Stimulated activated CD4-positive, alpha-beta T cell treated with anti-CD3 and anti-CD28 coated beads, Interleukin-4, amount 100 ng/mL, for 1 hour (primary cell): ENCODE measurements at places on chromosomes 11 and 22.
A peak's percentile ranks its signal among the peaks of the same experiment; 100 is the strongest.

GRCh38 chr22:49133541-49133940 is 694.1 kb downstream of the BRD1 start:
- DNase-seq: no peak

GRCh38 chr11:16058671-16059070 is 297.7 kb downstream of the SOX6 start:
- no peak for DNase-seq

- DNase-seq: no peak
Measured at GRCh38 chr22:28819253-28820096, 19.1 kb upstream of the XBP1 start.

GRCh38 chr11:9528573-9529333 is 44.7 kb upstream of the WEE1 start:
- DNase-seq: no peak

DNA sequence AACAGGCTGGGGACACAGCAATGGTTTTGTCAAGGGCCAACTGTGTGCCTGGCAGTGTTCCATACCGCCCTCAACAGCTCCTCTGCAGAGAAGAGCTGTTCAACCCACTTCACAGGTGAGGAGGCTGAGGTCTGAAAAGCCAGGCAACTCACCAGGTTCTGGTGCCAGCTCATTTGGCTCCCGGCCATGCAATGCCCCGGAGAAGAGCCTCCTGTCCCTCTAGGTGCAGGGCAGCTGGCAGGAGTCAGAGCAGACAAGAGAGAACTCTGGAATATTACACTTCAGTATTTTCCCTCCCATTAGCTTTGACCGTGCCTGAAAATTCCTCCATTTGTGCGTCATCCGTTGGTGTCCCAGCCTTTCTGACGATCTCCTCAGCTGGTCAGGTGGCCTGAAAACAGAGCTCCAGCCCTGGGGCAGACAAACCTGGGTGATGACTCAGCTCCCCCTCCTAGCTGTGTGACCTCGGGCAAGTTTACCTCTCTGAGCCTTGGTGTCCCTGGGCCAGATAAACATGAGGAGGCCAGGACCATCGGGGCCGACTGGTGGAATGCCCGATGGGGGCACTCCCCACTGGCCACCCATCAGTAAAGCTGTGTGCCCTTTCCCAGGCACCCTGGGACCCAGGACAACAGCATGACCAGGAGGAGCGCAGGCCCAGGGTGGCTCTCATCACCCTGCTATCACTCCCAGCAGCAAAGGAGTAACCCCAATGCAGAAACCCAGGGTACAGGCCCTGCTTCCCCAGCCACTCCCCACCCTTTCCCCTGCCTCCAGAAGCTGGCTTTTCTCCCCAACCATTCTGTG is 9.6 kb upstream of the C1QTNF6 start:
- no peak for DNase-seq

- DNase-seq: no peak
Measured at GRCh38 chr11:43359422-43359818, 700 bp downstream of the TTC17 start.

GRCh38 chr22:47540011-47540410 is 777.6 kb downstream of the TBC1D22A start:
- no peak for DNase-seq

GRCh38 chr11:120932305-120932915 is 91.5 kb upstream of the TBCEL start:
- DNase-seq: no peak

- DNase-seq: no peak
Measured at GRCh38 chr22:40310081-40310767, 36.1 kb upstream of the ADSL start.

DNA sequence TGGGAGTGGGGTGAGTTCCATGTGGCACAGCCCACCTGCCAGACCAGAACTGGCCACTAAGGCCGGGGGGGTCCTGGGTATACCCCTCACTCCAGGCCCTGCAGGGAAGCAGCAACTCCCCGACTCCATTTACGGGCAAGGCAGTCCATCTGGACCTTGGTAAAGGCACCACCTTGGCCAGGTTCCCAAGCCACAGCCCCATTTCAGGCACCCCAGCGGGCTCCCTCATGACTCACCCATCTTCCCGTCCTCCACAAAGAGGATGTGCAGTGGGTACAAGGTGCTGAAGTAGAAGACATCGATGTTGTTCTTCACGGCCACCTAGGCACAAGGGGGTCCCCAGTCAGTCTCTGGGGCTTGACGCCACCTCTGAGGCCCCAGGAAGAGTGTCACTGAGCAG is 15.7 kb upstream of the RASL10A start:
- DNase-seq: no peak

DNA sequence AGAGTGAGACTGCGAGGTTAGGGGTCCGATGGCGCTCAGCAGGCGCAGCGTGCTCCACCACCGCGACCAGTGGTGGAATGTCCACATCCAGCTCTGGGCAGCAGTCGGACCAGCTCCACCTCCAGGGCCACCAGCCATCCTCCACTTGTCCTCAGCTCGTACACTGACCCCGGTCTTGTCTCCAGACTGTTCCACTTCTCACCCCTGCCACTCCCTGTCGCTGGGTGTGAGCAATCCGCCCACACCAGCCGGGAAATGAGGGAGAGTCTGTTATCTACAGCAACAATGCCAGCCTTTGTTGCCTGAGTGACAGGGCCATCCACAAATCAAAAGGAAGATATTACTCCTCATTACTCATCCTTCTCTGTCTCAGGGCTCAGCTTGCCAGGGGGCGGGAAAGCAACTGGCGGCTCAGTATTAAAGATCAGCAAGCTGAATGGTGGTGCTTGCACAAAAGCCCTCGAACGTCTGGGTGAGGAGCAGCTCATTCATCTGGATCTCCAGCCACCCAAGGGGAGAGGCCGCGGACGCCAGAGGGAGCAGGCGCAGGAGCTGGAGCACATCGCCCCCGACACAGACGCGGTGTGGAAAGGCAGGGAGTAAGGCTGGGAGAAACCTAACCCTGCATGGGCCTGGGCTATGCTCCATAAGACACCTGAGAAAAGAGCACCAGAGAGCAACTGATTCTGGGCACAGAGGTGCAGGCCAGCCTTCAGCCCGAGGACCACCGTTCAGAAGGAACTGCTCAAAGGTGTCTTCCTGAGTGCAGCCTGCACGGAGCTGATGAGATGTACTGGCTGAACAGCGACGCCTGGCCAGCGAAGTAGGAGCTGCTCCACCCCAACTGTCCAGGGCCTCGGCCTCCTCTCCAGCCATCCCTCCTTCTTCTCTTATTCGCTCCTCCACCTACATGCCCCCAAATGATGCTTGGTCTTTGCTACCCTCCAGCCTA is 21.9 kb downstream of the IGSF9B start:
- no peak for DNase-seq

DNA sequence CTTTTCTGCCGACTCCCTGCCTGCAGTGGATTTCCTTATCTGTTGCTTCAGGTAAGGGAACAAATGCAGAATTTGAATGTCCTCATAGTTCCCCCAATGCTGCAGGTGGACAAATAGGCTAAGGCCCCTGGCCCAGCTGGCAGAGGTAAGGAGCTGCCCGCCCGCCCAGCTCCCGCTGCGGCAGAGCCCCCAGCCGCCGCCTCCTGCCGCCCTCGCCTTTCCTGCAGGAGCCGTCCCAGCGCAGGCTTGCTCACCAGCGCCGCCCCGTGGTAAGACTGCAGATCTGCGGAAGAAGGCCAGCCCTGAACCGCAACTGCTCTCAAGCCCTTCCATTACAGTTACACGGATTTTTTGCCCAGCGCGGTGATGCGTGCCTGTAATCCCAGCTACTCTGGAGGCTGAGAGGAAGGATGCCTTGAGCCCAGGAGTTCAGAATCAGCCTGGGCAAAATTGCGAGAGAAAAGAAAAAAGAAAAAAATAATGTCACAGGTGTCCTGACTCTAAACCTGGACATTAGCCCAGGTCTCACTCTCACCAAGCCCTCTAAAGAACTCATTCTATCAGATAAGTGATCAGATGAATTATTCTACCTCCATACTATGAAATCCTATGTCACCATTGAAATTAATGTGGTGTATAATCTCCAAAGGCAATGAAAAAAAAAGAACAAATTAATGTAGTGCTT is 51.2 kb upstream of the EMID1 start:
- peak; percentile 62 for DNase-seq

DNA sequence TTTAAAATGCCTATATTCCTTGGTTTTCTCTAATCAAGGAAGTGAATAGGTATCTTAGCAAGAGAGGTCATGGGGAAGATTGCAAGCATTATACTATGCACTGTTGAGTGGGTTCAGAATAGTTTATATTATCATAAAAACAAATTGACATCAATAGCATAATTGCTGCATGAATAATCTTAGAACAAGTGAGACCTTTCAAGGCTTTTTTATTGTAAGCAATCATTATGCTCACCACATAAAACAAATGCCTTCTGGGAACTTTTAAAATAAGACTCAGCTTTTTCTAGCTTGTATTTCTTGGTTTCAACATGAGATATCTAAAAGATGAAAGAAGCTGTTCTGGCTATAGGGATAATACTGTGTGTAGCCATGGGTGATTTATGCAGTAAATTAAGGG is 135.6 kb upstream of the ZC3H12C start:
- DNase-seq: no peak

GRCh38 chr11:119859684-119860083 is 130.7 kb upstream of the NECTIN1 start:
- no peak for DNase-seq

DNA sequence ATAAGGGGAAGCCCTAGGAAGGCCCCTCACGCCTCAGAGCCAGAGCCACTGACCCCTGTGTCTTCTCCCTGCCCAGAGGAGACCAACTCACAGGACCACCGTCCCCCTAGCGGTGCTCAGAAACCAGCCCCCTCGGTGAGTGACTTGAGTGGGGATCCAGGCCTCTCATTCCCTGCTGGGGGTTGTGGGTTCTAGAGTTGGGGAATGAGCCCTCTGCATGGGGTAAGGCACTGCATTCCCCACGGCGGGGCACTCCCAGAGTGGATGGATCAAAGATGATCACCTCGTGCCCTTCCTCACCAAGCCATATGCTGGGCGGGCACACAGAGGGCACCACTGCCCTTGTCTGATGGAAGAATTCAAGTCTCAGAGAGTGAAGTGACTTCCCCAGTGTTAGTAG is 39.7 kb downstream of the ZC3H7B start:
- no peak for DNase-seq

DNA sequence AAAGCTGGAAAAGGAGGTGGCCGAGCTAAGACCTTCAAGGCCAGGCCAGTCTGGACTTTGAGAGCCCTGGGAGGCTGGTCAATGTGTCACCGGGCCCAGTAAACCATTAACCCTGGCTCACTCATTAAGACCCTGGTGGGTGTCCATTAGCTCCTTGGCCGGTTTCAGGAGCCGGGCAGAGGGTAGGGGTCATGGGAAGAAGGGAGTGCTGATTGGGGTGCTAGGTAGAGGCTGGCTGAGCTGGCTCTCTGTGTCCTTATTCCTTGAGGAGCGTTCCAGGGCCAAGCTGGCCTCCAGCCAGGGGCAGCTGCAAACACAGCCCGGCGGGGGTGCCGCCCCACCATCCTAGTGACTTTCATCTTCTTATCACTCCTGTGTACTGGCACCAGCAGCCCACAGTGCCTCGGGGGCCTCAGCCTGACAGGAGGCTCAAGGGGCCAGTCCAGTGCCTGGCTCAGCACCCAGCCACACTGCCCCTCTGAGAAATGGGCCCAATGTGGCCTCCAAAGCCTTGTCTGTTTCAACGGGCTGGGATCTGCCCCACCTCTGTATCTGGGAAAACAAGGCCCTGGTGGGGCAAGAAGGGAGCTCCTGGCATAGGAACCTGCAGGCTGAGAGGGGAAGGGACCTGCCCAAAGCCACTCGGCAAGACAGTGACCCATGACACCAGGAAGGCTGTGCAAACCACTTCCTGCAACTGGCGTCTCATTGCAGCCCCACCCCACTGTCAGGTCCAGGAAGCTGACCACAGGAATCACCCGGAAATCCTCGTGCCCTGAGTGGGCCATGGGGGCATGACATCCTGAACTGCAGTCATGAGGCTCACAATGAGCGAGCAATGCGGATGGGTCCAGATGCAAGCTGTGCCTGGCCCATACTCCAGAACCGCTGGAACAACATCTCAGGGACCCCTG is 15.1 kb upstream of the RGL4 start:
- DNase-seq: no peak

- DNase-seq: peak; percentile 99
Measured at GRCh38 chr11:123062158-123062891, 389 bp upstream of the HSPA8 start.

DNA sequence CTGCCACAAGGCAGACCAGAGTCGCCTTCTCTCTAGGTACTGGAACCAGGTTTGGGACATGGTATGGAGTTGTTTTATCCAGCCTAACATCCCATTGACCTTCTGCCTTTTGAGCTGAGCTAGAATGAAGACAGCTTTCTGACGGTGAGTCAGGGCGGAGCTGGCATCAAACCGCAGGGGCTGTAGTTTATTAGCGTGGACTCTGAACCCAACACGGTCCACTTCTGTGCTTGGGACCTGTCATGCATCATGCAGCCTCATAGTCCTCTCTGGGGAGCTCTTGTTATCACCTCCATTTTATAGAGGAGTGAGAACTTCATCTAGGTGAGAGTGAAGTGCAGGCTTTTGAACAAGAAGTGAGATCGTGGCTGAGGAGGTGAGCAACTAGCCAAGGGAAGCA is 8.3 kb downstream of the GAL3ST1 start:
- no peak for DNase-seq

DNA sequence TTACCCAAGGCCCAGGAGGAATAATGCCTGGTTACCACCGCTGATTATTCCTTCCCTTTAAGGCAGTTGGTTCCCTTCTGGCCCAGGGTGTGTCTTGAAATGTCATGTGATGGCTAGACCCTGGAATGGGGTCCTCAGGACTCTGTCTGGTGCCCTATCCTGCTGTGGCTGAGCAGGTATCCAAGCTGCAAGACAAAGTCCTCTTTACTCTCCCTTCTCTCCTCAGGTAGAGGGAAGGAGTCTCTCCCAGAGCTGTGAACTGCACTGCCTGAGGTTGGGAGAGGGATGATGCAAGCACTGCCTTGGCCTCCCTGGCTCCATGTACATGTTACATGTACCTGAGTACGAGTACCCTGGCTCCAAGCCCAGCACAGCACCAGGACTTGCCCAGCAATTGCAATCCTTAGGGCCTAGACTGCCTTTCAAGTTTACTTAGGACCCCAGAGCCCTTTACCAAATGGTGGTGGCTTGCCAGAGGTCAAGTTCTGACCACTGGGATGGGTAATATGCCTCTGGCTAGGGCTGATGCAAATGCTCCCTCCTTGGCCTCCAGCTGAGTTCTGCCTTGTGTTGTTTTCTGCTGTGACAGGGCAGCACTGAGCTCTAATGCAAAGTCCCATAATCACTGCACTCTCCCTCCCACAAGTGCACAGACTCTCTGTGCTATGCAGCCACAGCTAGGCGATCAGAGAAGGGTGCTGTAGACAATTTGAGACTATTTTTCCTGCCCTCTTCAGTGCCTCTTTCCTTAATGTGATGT is 20.7 kb upstream of the AQP11 start:
- DNase-seq: no peak

- DNase-seq: no peak
Measured at GRCh38 chr11:129854232-129854805, 38.7 kb downstream of the TMEM45B start.

DNA sequence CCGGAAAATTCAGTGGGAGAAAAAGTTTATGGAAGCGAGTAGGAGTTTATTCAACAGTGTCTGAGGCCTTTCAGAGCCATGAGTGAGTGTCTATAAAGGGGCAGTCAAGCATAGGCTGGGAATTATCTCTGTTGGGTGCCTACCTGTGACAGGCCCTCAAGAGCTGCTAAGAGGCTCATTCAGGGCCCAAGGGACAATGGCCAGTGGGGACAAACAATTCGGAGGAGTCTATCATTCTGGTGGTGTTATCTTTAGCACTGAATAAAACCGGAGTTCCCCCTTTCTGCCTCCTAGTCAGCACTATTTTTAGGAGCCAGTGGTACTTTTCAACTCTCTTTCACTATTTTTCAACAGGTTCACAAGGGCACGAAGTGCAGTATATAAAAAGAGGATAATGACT is 89.5 kb upstream of the HTATIP2 start:
- no peak for DNase-seq

GRCh38 chr11:76761718-76762355 is 21.3 kb upstream of the TSKU start:
- DNase-seq: no peak
